ENCODE measurements at places on chromosomes 6 and 20.

GRCh38 chr6:36515844-36516243 lies 31.4 kb downstream of the STK38 start:
- DNase-seq, result no peak

DNA sequence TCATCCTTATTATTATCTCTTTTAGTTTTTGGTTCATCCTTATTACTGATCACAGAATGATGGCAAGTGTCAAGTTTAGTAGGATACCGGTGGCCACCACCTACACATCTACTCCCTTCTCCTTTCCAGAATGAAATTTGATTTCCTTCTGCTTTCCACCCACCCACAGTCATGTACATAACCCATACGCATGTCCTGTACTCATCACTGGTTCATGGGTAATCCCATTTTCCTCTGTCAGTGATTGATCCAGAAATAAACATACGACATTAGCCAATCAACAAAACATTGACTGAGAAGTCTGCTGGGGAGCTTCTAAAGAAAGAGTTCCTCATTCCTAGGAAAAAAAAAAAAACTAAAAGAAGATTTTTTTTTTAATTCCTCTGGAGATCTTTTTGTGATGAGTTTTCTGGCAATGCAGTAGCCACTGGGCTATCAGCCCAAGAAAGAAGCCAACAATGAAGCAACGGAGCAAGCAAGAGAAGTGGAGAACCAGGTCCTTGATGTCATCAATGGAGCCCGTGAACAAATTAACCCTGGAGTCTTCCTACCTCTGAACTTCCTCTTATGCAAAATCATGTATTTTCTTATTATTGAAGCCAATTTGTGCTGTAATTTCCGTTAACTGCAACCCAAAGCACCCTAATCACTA lies 127.8 kb downstream of the TASP1 start:
- DNase-seq, result no peak

GRCh38 chr20:45209924-45210323 lies 3.1 kb downstream of the SEMG1 start:
- no peak for DNase-seq

GRCh38 chr20:23339986-23340385 lies 10.6 kb upstream of the NXT1 start:
- no peak for DNase-seq

DNA sequence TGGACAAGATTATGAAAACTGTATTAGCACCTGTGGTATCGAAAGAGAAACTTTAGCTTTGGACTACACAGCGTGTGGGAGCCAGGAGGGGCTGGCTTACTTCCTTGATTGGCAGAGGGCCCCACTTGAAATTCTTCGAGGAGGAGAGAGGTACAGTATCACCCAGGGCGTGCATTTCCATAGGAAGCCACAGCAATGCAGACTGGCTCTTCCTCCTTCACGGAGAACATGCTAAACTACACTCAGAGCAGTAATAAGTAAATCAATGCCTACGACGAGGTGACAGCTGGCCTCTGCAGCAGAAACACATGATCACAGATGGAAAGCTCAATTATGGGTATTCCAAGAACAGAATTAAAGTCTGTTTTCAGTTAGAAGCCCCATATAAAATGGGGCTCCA lies 44.2 kb downstream of the MYLK4 start:
- DNase-seq, result no peak

DNA sequence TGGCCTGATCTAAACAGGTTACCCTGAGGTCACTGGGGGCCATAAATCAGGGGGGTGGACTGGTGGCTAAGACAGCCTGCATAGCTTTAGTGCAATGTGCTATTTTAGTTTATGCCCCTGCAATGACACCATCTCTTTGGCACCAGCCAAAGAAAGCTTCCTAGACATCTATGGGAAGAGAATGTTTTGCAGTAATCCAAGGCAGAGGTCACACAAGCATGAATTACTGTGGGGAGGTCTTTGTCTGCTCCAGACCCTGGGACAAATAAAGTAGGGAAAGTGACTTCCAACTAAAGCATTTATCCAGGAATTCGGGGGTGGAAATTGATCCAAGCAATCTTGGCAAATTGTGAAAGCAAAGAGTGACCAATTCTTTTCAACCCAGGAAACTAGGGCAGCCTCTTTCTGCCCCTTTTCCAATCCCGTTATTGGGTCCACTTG lies 5.3 kb downstream of the RIPOR2 start:
- no peak for DNase-seq

DNA sequence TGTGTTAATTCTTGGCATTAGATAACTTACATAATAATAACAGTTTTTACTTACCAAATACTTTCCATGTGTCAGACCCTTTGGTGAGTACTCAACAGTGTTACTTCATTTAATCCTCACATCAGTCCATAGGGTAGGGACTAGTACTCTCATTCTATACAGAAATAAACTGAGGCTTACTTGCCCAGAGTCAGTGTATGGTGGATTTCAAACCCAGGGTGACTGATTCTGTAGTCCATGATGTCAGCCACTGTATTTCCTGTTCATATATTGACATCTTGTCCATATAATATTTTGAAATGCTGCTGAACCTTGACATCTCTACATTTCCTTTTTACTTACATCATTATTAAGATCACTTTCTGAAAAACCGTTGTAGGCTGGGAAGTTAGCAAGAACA lies 2.5 kb upstream of the PNLDC1 start:
- no peak for DNase-seq

- DNase-seq, result no peak
Observed at GRCh38 chr20:44054118-44054517, 132.9 kb downstream of the JPH2 start.

GRCh38 chr6:107635057-107635515 lies 145.2 kb downstream of the SOBP start:
- DNase-seq, result no peak

GRCh38 chr6:161088676-161089328 lies 97.2 kb downstream of the MAP3K4 start:
- DNase-seq, result no peak

DNA sequence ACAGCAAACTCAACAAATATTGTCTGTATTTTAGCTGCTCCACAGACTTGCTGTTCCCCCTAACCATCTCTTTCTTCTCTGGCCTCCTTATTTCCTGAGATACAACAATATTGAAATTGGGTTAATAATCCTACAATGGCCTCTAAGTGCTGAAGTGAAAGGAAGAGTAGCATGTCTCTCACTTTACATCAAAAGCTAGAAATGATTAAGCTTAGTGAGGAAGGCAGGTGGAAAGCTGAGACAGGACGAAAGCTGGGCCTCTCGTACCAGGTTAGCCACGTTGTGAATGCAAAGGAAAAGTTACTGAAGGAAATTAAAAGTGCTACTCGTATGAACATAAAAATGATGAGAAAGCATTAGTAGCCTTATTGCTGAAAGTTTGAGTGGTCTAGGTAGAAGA lies 63.8 kb downstream of the ELOVL5 start:
- DNase-seq, result no peak

- no peak for DNase-seq
Observed at GRCh38 chr6:14984519-14984853, 261.4 kb upstream of the JARID2 start.

Measured in 8988T (cell line).